ENCODE measurements at places on chromosomes 5 and 9.

DNA sequence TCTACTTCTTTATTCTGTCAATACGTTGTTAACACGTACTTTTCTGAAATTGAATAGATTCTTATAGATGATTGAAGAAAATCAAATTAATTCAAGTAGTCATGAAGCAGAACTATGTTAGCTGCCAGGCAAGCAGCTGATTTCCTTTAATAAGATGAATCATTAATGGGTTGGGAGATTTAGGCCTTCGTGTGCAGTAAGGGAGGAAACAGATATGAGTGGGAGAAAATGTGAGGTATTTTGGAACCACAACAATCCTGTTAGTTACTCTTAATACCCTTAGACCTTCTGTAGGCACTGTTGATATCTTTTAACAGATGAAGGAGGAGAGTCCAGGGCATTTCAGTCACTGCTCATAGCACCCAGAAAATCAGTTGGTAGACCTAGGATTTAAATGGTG, 121.0 kb downstream of the AOPEP start:
- no peak for DNase-seq

DNA sequence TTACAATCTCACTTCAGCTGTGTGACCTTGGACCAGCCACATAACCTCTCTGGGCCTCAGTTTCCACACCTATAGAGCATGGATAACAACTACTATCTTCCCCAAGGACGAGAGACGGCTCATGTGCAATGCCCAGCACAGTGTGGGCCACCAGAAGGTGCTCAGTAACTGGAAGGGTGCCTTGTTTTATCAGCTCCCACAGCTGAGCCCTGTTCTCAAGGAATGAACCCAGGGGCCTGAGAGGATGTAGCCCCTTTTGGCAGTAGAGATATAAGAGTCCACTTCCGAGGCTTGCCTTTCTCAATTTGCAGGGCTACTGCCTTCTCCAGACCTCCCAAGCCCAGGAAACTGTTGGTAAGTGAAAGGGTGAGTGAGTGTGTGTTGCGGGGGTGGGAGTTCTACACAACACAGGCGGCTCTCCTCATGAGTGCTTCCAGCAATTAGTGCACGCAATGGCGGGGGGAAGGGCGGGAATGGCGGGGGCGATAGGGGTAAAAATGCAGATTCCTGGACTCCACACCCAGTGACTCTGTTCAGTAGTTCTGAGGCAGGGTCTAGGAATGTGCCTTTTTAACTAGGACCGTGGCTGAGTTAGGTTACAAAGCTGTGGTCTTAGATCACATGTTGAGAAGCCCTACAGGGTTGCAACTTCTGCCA, 185.1 kb downstream of the FSTL4 start:
- no peak for DNase-seq

GRCh38 chr9:124215368-124215910, 42.3 kb upstream of the NEK6 start:
- no peak for DNase-seq

DNA sequence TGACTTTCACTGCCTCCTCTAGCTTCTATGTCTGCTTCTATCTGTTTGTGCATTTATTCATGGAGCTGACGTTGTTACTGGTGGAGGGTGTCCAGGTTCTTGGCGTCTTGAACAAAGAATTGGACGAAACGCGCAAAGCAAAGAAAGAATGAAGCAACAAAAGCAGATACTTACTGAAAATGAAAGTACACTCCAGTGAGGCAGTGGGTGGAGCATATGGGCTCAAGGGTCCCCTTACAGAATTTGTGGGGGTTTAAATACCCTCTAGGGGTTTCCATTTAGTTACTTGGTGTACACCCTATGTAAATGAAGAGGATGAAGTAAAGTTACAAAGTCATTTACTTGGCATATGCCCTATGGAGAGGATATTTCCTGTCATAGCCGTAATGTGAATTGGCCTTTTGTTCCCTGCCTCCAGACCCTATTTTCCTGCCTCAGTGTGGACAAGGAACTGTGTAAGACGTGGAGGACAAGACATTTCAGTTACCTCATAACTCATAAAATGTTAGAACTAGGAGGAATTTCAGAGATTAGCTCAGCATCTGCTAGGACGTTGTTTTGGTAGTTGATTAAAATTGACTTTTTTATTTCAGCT, 3.1 kb downstream of the POLR3G start:
- no peak for DNase-seq

- DNase-seq = no peak
Observed at GRCh38 chr5:138649316-138649720, 74.1 kb upstream of the HSPA9 start.

DNA sequence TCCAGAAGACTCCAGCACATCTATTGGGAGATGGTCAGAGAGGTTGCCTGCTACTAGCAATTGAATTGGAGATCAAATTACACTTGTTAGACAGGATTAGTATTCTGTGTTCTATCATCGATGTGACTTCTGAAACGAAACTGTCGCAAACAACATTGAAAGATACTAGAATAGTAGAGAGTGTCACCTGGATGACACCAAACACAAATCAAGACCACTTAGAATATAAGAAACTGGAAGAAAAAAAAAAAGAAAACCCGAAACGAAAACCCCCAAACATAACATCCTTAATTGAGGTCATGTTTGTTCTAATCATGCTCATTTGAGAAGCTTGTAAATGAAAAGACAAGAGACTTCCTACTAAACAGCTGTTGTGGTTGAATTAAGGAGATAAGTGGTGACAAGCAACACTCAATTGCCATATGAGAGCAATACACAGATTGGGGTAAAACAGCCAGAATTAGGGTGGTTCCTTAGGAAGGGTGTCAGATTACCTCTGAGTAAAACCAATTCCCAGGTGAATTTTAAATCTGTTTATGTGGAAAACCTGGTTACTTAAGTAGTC, 97.6 kb downstream of the BASP1 start:
- DNase-seq = no peak

DNA sequence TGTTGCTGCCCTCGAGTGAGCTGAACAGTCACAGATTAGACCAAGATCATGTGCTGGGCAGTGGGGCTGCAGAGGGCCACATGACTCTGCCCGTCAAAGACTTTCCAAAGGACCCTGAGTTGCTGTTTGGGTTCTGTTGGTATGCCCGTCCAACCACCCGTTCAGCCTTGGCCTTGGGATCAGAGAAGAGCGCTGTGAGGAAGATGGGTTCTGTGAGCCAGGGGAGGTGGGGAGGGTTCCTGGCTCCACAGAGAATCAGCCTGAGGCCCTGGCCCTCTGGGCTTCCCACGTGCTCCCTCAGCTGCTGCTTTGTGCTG, 72.6 kb downstream of the RGS3 start:
- no peak for DNase-seq

DNA sequence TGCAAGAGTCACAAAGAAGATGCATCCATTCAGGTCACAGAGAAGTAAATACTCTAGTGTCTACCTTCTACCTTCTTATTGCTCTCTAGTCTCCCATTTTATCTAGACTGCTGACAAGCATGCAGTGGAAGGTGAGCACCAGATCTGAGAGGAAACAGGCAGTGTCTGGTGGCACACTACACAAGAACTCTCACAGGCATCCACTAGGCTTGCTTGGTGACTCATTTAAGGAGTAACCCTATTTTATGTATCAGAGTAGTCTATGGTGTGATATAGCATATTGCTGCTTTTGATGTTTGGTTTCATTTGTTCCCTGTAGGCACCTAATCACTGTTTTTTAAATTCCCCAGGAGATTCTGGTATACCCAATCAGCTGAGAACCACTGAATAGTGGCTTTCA, 1.6 kb upstream of the THBS4 start:
- DNase-seq = no peak

DNA sequence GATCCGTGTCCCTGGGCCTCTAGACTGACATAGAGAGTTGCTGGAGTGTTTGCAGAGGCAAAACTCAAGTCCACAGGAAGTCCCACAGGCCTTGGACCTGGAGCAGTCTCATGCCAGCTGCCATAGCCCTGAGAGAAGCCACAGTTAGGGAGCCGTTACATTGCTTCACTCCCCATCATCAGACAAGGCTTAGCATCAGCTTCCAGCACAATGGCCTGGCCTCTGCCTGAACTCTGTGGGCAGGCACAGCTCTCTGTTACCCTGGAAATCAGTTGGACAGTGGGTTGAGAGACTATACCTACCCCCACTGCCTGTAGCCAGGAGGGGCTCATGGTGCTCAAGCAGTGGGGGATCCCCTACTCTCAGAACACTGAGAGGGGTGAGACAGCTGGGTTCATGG, 16.2 kb upstream of the C9orf72 start:
- no peak for DNase-seq

DNA sequence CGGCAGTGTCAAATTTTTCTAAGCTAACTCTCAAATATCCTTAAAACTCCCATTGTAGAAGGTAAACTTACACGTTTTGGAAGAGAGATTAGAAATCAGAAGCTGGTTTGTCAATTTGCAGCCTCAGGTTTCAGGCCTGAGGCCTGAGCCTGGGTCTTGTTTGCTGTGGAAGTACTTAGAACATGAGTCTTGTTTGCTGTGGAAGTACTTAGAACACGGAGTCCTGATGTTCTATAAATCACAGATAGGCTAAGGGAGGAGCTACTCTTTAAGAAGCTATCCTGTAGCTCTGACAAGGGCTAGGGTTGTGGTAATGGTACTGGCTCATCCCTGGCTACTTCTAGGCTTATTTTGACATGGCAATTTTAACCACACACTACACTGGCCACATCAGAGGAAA, 97.8 kb downstream of the FBXW11 start:
- no peak for DNase-seq

- DNase-seq = no peak
Observed at GRCh38 chr5:6704361-6704851, 8.8 kb upstream of the TENT4A start.

GRCh38 chr5:148799737-148800527, 26.5 kb upstream of the ADRB2 start:
- DNase-seq = no peak

DNA sequence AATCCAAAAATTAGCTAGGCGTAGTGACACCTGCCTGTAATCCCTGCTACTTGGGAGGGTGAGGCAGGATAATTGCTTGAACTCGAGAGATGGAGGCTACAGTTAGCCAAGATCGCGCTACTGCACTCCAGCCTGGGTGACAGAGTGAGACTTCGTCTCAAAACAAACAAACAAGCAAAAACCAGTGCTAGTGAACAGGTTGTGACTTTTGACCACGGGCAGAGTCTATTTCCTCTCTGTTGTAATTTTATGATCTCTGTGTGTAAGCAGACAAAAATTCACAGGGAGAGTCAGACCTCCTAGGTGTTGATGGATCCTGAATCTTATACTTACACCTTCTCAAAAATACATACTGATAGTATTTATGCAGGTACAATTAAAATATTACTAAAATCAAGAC, 65.8 kb downstream of the SPEF2 start:
- no peak for DNase-seq

- DNase-seq = no peak
Observed at GRCh38 chr5:178398901-178399700, 166.5 kb upstream of the PHYKPL start.

GRCh38 chr5:145157841-145158240, 677.3 kb downstream of the PRELID2 start:
- no peak for DNase-seq

DNA sequence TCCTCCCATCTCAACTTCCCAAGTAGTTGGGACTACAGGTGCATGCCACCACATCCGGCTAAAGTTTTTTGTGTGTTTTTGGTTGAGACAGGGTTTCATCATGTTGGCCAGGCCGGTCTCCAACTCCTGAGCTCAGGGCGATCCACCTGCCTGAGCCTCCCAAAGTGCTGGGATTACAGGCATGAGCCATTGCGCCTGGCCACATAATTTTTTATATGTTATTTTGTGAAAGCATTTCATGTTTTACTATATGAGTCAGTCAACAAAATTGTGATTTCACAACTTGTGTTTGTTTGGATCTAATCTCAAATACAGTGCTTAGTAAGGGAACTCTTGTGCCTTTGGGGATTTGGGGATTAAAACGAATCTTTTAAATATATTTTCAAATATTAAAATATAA, 20.0 kb upstream of the FAM120AOS start:
- DNase-seq = no peak

- no peak for DNase-seq
Observed at GRCh38 chr9:86924206-86924605, 23.1 kb downstream of the GAS1 start.

- no peak for DNase-seq
Observed at GRCh38 chr5:38479315-38479904, 77.0 kb downstream of the LIFR start.

GRCh38 chr5:8491254-8491653, 622.3 kb downstream of the MTRR start:
- DNase-seq = no peak

DNA sequence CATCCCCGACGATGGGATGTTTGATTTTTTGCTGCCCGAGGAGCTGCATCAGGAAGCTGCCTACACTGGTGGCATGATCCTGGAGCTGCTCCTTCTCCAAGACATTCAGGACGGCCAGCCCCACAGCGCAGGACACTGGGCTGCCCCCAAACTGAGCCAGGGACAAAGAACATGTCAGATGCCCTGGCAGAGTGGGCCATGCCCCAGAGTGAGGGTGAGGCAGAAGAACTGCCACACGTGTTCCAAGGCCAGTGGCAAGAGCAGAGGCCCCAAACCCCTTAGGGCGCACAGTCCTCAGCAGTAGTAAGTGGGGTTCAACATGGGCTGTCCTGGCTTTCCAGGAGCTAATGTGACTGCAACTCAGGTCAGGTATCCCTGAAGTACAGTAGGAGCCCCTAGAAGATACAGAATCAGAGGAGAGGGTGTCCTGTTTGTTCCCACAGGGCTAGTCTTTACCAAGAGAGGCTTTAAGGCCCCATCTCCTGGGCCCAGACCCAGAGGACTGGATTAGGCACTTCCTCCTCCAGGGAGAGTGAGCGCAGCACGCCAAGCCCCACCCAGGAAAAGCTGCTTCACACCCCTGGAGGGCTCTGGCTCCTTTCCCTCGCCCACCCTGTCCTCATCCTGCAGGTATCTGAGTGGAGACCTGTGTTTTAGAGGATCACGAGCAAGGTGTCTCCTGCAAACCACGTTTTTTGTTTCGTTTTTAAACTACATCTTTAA, 11.1 kb downstream of the HNRNPAB start:
- no peak for DNase-seq

DNA sequence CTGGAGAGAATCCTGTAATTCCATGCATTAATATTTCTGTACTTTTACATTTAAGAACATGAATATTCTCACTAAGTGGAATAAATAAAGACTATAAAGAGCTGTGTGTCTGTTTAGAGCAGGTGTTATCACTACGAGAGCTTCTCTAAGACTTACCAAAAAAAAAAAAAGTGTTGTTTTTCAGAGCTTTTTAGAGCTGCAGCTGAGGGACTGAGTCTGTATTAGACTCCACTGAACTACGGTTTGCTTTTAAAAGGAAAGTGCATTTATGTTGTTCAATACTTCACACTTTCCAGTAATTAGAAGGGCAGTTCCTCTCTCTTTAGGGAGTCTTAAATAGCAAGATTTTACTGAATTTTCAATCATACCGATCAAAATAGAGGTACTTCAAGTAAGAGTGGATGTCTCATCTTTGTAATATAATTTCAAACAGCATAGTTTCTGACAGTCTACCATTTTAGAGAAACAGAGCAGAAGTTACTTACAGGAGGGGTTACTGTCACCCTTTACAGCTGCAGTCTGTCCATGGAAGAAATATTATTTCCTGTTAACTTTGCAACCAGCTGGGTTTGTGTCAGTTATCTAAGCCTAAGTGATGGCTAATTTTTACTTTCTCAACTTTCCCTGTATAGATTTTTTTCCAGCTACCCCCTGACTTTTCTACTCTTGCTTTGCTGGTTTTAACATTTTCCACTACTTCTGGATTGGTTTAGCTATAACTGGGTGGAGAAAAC, 2.4 kb downstream of the SYK start:
- DNase-seq = no peak
